T-helper 2 cell treated with Interferon-gamma antibody and Interleukin-4, amounts not matched to agents 100 ng/mL and 5 ng/mL, for 36 hours (primary cell): ENCODE measurements at places on chromosomes 5 and 9. TPM values are rescaled to one million over a fixed set of nuclear protein-coding genes. Genes with fewer than 3 reads are reported as not detected.

Gene SPAAR
- total RNA-seq = not detected in 2 replicates

Gene GZMA
- total RNA-seq = 738 and 757 TPM in 2 replicates

Gene PLPP7
- total RNA-seq = not detected in 2 replicates

Gene IZUMO3
- total RNA-seq = not detected in 2 replicates

Gene SHISAL2B
- not detected in 2 replicates for total RNA-seq

Gene CSF1R
- total RNA-seq = 0.14 TPM in 1 of 2 replicates, not detected in the other

Gene PCDHA5
- not detected in 2 replicates for total RNA-seq

Gene ZMAT2
- 56.7 and 57.6 TPM in 2 replicates for total RNA-seq

Gene CACFD1
- 0.75 and 0.82 TPM in 2 replicates for total RNA-seq

Gene BTNL8
- not detected in 2 replicates for total RNA-seq

Gene TSSK1B
- not detected in 2 replicates for total RNA-seq

Gene SAXO1
- not detected in 2 replicates for total RNA-seq

Gene IRX2
- total RNA-seq = not detected in 2 replicates

Gene DNAH5
- not detected in 2 replicates for total RNA-seq

Gene NEUROG1
- total RNA-seq = not detected in 2 replicates

Gene PNPLA7
- total RNA-seq = 3.0 and 3.3 TPM in 2 replicates

Gene FGF18
- 0.20 TPM in 1 of 2 replicates, not detected in the other for total RNA-seq

Gene PCAT7
- not detected in 2 replicates for total RNA-seq

Gene KIF20A
- total RNA-seq = 40.2 and 42.9 TPM in 2 replicates

Gene SFXN1
- 184 and 191 TPM in 2 replicates for total RNA-seq

Gene CNTRL
- total RNA-seq = 85.8 and 86.2 TPM in 2 replicates

Gene ADRA1B
- total RNA-seq = not detected in 2 replicates

Gene GALNT12
- 3.7 and 4.0 TPM in 2 replicates for total RNA-seq

Gene CAVIN4
- 0.43 and 0.66 TPM in 2 replicates for total RNA-seq

Gene RCL1
- total RNA-seq = 26.7 and 28.3 TPM in 2 replicates

Gene SOHLH1
- not detected in 2 replicates for total RNA-seq

Gene AKNA
- 291 and 297 TPM in 2 replicates for total RNA-seq

Gene TNFSF8
- total RNA-seq = 48.5 and 51.1 TPM in 2 replicates

Gene RNF208
- total RNA-seq = 3.3 and 3.8 TPM in 2 replicates

Gene SLC34A3
- total RNA-seq = not detected in 2 replicates

Gene NAIF1
- 13.2 and 14.0 TPM in 2 replicates for total RNA-seq

Gene SPINK13
- not detected in 2 replicates for total RNA-seq

Gene EDIL3
- not detected in 2 replicates for total RNA-seq

Gene CDH18
- not detected in 2 replicates for total RNA-seq

Gene NIPAL4
- 0.48 and 0.82 TPM in 2 replicates for total RNA-seq

Gene STK32A
- not detected in 2 replicates for total RNA-seq

Gene IPPK
- total RNA-seq = 9.0 and 11.0 TPM in 2 replicates

Gene TCF7
- 30.8 and 31.8 TPM in 2 replicates for total RNA-seq

Gene PCDHGA5
- 0.41 and 0.55 TPM in 2 replicates for total RNA-seq

Gene PAIP1
- 37.1 and 41.3 TPM in 2 replicates for total RNA-seq

Gene TYRP1
- total RNA-seq = not detected in 2 replicates

Gene FAT2
- not detected in 2 replicates for total RNA-seq

Gene SH2D3C
- total RNA-seq = 57.6 and 58.4 TPM in 2 replicates

Gene LEAP2
- 4.0 and 4.2 TPM in 2 replicates for total RNA-seq

Gene PRUNE2
- total RNA-seq = 0.93 and 1.1 TPM in 2 replicates

Gene PTGR1
- total RNA-seq = 0.32 and 0.73 TPM in 2 replicates

Gene AGXT2
- not detected in 2 replicates for total RNA-seq

Gene C1QTNF2
- total RNA-seq = not detected in 2 replicates

Gene MYMK
- not detected in 2 replicates for total RNA-seq

Gene DEPDC1B
- 36.5 and 38.6 TPM in 2 replicates for total RNA-seq

Gene EGR1
- 7.5 TPM in 2 replicates for total RNA-seq

Gene NME5
- not detected in 2 replicates for total RNA-seq

Gene IFNA2
- total RNA-seq = not detected in 2 replicates
